ENCODE measurements at places on chromosomes 16 and 17.
A peak's percentile ranks its signal among the peaks of the same experiment; 100 is the strongest.

DNA sequence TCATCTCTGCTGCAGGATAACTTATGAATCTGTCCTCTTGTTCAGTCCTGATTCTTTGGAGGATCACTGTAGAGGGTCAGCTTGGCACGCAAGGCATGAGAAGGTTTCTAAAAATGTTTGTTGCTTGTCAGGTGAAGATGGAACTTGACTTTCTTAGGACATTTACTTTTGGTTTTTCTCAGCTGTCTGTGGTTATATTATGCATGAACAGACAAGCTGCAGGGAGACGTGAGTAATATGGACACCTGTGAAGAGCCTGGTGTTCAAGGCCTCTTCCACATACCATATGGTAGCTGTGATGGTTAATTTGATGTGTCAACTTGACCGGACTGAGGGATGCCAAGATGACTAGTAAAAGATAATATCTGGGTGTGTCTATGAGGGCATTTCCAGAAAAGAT lies 270.2 kb upstream of the CPHXL start:
- no peak for DNase-seq

DNA sequence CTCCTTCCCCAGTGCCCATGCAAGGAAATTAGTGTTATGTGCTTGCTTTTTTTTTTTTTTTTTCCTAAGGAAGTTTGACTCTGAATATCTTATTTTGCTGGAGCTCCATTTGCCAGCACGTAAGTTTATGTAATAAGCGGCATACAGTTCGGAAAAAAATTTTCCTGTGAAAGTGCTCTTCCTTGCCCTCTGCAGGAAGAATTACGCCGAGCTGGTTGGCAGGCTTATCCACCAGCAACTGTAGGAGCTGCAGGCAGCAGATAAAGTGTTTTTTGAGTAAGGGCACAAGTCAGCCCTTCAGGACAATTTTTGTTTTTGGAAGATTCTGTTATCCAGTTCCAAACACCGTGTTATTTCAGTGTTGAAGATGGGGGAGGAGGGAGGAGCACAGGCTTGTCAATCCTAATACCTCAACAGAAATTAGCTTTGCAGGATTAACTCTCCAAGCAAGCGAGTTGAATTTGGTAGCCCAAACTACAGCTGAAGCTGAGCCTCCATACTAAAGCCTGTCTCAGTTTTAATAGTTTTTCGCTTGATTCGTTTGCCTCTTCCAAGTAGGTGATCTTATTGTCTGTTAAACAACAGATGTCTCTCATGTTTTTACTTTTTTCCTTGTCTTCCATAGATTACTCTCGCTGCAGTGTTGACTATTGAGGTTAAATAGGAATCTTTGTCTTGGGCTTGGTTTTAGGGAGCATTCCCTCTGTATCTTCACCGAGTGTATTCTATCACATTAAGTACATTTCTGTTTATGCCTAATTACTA lies 1.1 kb downstream of the SPECC1 start:
- peak; percentile 59 for DNase-seq

DNA sequence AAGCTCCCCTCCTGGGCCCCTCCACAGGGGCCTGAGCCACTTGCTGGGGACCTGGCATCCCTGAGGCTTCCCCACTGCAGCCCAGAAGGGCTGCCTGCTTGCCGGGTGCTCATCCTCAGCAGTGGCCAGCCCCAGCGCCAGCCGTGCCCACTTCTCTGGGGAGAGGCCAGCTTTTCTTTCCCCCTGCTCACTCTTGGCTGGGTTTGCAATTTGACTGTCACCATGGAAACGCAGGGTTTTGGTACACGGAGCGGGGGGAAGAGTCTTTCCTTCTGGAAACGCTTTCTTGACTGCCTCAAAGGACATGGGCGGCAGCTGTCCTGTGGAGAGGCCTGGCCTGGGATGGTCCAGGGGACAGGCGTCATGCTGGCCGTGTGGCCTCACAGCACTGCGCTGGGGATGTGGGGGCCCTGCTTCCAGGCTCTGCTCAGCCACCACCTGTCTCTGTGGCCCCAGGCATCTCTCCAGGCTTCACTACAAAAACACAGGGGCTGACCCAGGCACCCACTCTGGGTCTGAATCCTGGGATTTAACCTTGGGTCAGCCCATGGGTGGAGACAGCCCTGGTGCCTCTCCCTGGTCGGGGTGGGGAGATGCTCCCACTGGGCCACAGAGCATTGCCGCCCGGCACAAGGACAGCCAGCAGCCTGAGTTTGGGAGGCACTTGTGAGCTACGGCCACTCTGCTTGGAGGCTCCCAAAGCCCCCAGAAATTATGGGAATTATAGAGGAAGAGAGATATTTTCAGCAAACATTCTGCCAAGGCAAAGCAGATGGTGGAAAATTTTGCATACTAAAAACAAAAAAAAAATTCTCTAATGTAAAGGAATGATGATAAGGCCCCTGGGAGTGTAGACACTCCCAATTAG lies 45.9 kb upstream of the DOC2B start:
- DNase-seq: no peak

DNA sequence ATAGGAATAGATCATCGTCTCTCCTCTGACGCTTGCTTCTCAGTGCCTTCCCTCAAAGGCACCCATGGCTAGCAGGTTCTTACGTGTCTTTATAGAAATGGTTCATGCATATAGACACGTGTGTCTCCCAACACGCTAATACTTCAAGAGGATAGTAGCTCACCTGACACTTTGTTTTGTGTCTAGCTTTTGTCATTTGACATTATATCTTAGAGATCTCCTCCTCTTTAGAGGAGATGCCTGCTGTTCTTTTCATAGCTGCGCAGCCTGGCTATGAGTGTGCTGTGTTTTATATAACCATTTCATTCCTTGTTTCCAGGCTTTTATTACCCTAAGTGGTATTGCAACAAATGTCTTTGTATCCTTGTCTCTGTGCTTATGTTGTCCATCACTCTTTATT lies 411.7 kb downstream of the CPPED1 start:
- DNase-seq: no peak

- DNase-seq: peak; percentile 45
These were observed 129.1 kb upstream of the LHX1 start for GRCh38 chr17:36808180-36808661.

GRCh38 chr17:55962951-55963401 lies 190.3 kb upstream of the ANKFN1 start:
- peak; percentile 26 for DNase-seq

- DNase-seq: no peak
These were observed 579.1 kb downstream of the CDH13 start for GRCh38 chr16:83205896-83206295.

- no peak for DNase-seq
These were observed 18.4 kb downstream of the TSC2 start for GRCh38 chr16:2066139-2066538.

DNA sequence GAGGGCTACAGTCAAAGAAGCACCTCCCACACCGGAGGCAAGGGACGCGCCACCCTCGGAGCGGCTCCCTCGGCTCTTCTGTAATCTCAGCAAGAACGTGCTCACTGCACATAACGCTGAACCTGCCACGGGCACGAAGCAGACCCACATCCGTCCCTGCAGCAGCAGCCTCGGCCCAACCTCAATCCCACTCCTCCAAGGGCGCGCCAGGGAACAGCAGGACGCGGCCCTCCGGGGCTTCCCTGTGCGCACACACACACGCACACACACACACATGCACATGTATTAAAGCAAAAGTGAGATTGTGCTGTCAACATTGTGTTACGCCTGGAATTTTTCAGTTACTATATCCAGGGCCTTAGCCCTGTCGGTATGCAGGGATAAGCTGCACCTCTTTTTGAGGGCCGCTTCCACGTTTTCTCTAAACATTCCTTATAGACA lies 54.0 kb downstream of the TBC1D16 start:
- DNase-seq: no peak

DNA sequence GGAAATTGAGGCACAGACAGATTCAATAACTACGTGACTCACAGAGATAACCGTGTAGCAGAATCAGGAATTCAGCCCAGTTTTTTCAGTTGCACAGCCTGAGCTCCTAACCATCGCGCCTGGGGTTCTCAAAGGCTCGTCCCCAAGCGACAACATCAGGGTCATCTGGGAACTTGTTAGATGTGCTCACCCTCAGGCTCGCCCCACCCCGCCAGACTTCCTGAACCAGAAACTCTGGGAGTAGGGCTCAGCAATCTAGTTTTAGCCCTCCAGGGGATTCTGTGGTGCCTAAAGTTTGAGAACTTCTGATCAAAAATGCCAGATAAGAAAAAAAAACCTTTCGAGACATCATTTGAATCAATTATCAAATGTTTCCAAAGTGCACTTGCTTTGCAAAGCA lies 559.8 kb downstream of the WWOX start:
- no peak for DNase-seq

DNA sequence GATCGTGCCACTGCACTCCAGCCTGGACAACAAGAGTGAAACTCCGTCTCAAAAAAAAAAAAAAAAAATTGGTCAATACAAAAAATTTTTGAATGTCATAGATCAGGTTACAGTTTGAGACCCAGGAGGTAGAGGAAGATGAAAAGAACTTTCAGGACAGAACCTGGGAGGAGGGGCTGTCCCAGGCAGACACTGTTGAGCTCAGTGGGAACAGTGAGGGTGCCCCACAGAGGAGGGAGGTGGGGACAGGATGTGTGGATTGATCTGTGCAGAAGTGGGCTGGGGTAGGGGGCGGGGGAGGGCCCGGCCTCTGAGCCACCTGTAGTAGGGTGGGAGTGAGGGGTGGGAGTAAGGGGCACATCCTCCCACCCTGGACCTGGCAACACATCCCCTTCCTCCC lies 58.3 kb downstream of the PRMT7 start:
- no peak for DNase-seq

DNA sequence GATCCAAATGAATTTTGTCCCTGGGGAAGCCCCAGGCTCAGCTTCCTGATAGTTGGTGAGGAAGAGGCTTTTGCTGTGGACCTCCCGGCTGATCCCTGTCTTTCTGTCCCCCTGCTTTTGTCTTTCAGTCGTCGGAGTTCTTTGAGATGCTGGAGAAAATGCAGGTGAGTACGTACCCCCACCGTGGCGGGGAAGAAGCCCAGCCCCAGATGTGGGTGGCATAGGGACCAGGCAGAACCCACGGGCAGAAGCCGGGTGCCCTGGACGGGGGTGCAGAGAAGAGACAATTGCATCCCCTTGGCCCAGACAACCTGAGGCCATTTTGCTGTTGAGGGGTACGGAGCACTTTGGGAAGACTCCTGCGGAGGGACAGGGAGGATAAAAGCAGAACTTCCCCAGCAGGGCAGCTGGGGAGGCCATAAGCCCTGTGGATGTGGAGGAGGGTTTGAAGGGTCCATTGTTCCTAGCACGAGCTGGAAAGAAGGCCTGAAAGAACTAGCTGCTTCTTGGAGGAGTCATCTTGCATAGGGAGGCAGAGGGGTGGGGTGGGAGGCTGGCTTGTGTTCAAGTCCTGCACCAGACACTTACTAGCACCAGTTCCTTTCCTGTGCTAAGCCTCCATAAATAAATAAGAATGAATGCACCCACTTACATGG lies 105.6 kb downstream of the OR1D5 start:
- no peak for DNase-seq

DNA sequence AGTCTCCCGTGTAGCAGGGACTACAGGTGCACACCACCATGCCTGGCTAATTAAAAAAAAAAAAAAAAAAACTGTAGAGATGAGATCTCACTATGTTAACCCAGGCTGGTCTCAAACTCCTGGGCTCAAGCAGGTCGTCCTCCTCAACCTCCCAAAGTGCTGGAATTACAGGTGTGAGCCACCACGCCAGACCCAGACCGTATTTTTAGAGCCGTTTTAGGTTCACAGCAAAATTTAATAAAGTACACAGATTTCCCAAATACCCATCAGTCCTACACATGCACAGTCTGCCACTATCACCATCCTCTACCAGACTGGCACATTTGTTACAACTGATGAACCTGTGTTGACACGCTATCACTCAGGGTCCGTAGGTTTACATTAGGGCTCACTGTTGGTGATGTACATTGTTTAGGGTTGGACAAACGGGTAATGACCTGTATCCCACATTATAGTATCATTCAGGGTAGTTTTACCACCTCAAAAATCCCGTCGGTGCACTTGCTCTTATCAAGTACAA lies 10.4 kb downstream of the HS3ST3B1 start:
- DNase-seq: no peak

All from urothelium cell line (cell line).